ENCODE measurements at places on chromosomes 13 and 19. TPM values are rescaled to one million over a fixed set of nuclear protein-coding genes. Genes with fewer than 3 reads are reported as not detected.
A peak's percentile ranks its signal among the peaks of the same experiment; 100 is the strongest.

- H3K4me1 ChIP-seq = no peaks in the 10 kb centered on the region
- no peak overlapping the region for H3K4me3 ChIP-seq
- DNase-seq = peak; percentile 55
- no peak overlapping the region for H3K27ac ChIP-seq
- H3K27me3 ChIP-seq = no peaks in the 10 kb centered on the region
These were observed 31.3 kb downstream of the TEX26 start for GRCh38 chr13:30963791-30964190.

- no peaks in the 10 kb centered on the region for H3K4me1 ChIP-seq
- no peaks in the 10 kb centered on the region for H3K36me3 ChIP-seq
- H3K27ac ChIP-seq = no peak overlapping the region
- H3K27me3 ChIP-seq = no peaks in the 10 kb centered on the region
These were observed 31.1 kb upstream of the ATP12A start for GRCh38 chr13:24648983-24649687.

GRCh38 chr13:82867284-82867683 lies 1015.0 kb downstream of the SLITRK1 start:
- H3K27me3 ChIP-seq = no peaks in the 10 kb centered on the region
- DNase-seq = no peak
- H3K4me3 ChIP-seq = no peak overlapping the region
- no peaks in the 10 kb centered on the region for H3K4me1 ChIP-seq
- H3K27ac ChIP-seq = no peak overlapping the region

DNA sequence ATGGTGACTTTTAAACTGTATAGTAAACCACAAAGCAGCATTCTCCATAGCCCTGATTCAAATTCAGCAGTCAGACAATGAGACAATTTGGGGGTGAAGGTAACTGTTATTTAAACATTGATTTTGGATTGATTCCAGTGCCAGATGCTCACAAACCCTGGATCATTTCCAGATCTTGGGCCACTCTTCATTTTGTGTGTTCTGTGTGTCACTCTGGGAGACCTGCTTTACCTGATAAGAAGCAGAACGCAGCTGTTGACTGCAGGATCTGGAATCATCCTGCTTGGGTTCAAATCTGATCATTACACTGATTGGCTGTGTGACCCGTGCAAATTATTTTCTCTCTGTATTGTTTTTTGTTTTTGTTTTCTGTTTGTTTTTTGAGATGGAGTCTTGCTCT lies 4.0 kb upstream of the PCDH8 start:
- H3K27me3 ChIP-seq = no peaks in the 10 kb centered on the region
- H3K27ac ChIP-seq = no peak overlapping the region
- H3K4me3 ChIP-seq = no peak overlapping the region
- no peaks in the 10 kb centered on the region for H3K36me3 ChIP-seq
- no peak for DNase-seq

DNA sequence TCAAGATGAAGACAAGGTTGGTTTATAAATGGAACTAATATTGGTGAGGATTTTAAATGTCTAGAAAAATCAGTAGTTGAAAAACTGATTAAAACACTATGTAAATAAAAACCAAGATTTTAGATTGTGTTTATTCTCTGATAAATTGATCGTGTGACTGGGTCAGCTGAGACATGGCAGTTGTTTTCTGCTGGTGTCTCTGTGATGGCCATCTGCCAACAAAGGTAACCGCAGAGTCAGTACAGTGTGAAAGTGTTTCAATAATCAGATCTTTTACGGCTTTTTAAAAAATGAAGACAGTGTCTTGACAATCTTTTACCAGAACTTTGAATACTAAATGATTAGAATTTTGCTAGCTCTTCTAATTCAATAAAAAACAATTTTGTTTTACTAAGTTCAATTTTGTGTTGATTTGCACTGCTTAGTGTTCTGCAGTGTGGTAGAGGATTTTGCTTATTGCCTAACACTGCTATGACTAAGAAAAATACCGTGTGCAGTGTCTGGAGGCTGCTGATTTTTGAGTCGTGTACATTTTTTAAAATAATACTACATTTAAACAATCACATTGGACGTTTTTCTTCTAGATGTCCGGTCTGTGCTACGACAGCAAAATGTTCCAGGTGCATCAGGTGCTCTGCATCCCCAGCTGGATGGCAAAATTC lies 32.7 kb upstream of the GPR183 start:
- no peak overlapping the region for H3K27ac ChIP-seq
- no peaks in the 10 kb centered on the region for H3K4me1 ChIP-seq
- no peak overlapping the region for H3K4me3 ChIP-seq
- no peak for DNase-seq

GRCh38 chr13:110183910-110184309 lies 123.0 kb downstream of the COL4A1 start:
- no peaks in the 10 kb centered on the region for H3K27me3 ChIP-seq
- no peak overlapping the region for H3K27ac ChIP-seq
- no peak overlapping the region for H3K4me3 ChIP-seq
- no peak for DNase-seq

GRCh38 chr13:21594715-21595545 lies 9.0 kb downstream of the MICU2 start:
- H3K27me3 ChIP-seq = no peaks in the 10 kb centered on the region
- no peaks in the 10 kb centered on the region for H3K36me3 ChIP-seq
- no peak overlapping the region for H3K4me3 ChIP-seq
- no peak for DNase-seq

DNA sequence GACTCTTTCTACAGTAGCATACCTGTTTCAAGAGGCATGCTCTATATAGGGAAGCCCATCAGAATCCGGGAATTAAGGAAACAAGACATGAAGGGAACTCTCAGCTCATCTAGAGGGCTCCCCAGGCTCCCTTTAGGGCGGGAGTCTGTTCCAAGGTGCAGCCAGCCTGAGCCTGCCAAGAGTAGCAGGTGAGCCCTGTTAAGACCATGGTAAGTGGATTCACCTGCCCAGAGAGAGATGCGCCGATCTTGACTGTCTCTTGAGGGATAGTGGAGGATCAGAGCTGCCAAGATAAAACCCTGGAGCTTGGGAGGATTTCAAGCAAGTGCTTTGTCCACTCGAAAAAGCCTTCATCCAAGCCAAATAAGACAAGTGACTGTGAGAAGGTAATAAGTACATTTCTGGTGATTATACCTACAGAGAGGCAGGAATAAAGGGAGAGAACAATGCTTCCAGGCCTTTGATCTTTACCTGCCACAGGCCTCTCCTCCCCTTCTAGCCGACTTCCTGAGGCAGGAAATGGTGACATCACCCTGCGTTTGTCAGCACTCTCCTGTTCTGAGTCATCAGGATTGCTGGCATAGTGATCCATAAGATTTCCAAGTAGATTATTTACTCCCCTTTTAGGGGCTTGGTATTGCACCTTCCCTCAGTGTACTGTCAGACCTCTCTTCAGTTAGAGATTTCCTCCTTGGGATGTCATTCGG lies 31.5 kb downstream of the KLF5 start:
- H3K36me3 ChIP-seq = no peaks in the 10 kb centered on the region
- DNase-seq = no peak
- H3K4me1 ChIP-seq = no peaks in the 10 kb centered on the region

DNA sequence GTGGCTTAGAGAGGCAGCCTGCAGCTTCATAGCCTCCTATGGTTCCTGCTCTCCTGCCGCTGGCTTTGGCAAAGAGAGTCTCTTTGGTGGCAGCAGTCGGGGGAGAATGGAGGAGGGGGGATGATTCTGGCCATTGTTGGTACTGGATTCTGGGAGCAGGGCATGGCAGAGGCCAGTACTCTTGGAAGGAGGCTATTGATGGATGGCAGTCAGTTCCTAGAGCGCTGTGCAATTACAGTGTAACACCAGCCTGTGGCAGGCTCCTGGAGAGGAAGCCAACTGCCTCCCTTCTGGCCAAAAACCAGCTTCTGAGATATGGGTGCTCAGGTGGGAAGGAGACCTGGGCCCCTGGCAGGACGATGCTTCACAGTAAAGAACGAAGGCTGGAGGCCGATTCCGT lies 47.9 kb upstream of the TMTC4 start:
- H3K4me1 ChIP-seq = no peaks in the 10 kb centered on the region
- no peak overlapping the region for H3K4me3 ChIP-seq
- no peaks in the 10 kb centered on the region for H3K27me3 ChIP-seq
- H3K27ac ChIP-seq = no peak overlapping the region
- no peak for DNase-seq

GRCh38 chr19:5664515-5664914 lies 15.8 kb downstream of the MICOS13 start:
- no peaks in the 10 kb centered on the region for H3K27me3 ChIP-seq
- peak; percentile 3 for DNase-seq
- H3K27ac ChIP-seq = no peak overlapping the region
- no peaks in the 10 kb centered on the region for H3K4me1 ChIP-seq

DNA sequence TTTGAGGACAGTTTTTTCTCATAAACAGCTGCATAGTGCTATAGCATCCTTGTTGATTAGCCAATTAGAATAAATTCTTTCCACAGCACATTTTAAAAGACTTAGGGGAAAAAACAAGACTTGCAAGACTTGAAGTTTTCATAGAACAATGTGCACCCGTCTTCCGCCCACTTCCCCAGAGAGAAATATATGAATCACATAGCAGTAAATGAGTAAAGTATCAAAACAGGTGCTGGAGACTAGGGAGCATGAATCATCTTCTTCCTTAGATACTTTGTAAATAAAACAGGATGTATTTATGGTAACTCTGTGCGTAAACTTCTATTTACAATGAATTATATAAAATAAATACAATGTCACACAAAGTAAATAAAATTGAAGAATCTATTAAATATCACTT lies 75.1 kb downstream of the COL4A2 start:
- no peaks in the 10 kb centered on the region for H3K27me3 ChIP-seq
- no peaks in the 10 kb centered on the region for H3K36me3 ChIP-seq
- DNase-seq = no peak
- no peaks in the 10 kb centered on the region for H3K4me1 ChIP-seq
- no peak overlapping the region for H3K4me3 ChIP-seq

DNA sequence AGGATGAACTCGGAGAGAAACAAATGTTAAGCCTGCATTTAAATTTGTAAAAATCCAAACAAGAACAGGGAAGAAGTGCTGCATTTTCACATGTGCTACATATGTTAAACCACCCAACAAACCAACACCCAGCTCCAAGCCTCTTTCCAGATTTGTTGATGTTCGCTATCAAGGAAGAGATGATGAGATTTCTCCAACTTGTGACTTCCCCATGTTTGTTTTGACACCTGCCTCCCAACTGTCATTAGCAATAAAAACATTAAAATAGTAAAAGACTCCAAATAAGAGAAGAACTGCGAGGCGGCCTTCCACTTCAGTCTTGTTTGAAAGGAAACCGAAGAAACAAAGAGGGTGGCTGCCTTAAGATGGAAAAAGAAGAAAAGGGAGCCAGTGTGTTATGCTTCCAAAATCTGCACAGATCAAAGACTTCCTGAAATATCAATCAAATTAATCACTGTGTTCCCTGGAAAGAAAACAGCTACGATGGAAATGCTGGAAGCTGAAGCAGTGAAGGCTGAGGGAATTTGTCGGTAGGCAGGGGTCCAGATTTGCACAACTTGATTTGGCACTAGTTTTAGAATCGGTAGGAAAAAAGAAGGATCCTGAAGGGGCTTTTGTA lies 14.0 kb upstream of the GGACT start:
- no peaks in the 10 kb centered on the region for H3K36me3 ChIP-seq
- H3K4me1 ChIP-seq = no peaks in the 10 kb centered on the region
- H3K27ac ChIP-seq = no peak overlapping the region
- DNase-seq = no peak

GRCh38 chr19:581399-582111 lies 8.1 kb upstream of the HCN2 start:
- no peak overlapping the region for H3K4me3 ChIP-seq
- no peaks in the 10 kb centered on the region for H3K36me3 ChIP-seq
- no peaks in the 10 kb centered on the region for H3K27me3 ChIP-seq
- H3K27ac ChIP-seq = no peak overlapping the region
- DNase-seq = no peak
- no peaks in the 10 kb centered on the region for H3K4me1 ChIP-seq

- no peaks in the 10 kb centered on the region for H3K4me1 ChIP-seq
- H3K27me3 ChIP-seq = no peaks in the 10 kb centered on the region
- DNase-seq = no peak
- H3K27ac ChIP-seq = no peak within 1 kb of the TSS
These were observed at the start of gene NCAN for GRCh38 chr19:19211499-19212420. Gene NCAN, plus strand, starts transcription at chr19:19211958. Its CDS starts 4,996 bp downstream, at chr19:19216954.

DNA sequence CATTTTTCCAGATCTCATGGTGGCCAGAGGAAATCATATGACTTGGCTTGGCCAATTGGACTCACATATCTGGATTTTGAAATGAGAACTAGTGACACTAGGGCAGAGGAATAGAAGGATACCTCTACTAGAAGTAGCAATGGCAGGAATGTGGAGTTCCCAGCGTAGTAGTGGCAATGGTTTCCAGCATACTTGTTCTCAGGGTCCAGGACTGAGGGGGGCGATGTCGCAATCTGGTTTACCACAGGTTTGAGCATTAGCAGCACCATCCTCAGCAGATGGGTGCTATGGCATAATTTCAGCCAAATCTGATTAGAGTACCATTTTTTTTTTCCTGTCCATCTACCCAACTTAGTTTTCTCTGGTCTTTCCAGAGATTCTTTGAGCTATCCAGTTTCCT lies 8.1 kb upstream of the SLITRK1 start:
- no peak overlapping the region for H3K4me3 ChIP-seq
- no peaks in the 10 kb centered on the region for H3K4me1 ChIP-seq
- H3K36me3 ChIP-seq = no peaks in the 10 kb centered on the region
- H3K27me3 ChIP-seq = no peaks in the 10 kb centered on the region
- H3K27ac ChIP-seq = no peak overlapping the region
- no peak for DNase-seq

DNA sequence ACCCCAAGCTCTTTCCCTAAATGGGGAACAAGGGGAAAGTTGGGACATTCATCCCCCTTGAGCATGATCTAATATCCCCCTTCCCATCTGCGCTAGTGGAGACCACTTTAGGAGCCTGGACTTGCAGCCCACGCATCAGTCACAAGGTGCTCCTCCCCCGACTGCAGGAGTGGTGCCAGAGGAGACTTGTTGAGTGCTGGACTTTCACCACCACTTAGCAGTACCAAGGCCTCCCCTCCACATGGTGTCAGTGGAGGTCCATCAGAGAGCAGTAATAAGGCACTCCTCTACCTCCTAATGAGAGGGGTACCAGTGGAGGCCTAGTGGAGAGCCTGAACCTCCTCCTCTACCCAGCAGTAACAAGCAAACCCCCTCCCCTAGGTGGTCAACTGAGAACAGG lies 22.5 kb downstream of the CAB39L start:
- H3K27me3 ChIP-seq = no peaks in the 10 kb centered on the region
- H3K4me3 ChIP-seq = no peak overlapping the region
- no peaks in the 10 kb centered on the region for H3K36me3 ChIP-seq
- H3K4me1 ChIP-seq = no peaks in the 10 kb centered on the region
- no peak overlapping the region for H3K27ac ChIP-seq

The FREM2 gene
- 0.18 TPM for total RNA-seq

The SLC44A2 gene
- 176 TPM for total RNA-seq

The TNFSF9 gene
- 1.2 TPM for total RNA-seq

The CYP2F1 gene
- total RNA-seq = not detected

The SOHLH2 gene
- not detected for total RNA-seq

The NALCN gene
- total RNA-seq = 16.2 TPM

The USPL1 gene
- total RNA-seq = 18.8 TPM

The IGFL3 gene
- not detected for total RNA-seq

The KLK8 gene
- total RNA-seq = not detected

The RFX1 gene
- total RNA-seq = 11.6 TPM

The TIMM29 gene
- 15.7 TPM for total RNA-seq

The IGFL2 gene
- total RNA-seq = 0.36 TPM

The LILRB4 gene
- 10.1 TPM for total RNA-seq

Measured in aorta (tissue), 5 donors.